ENCODE measurements at places on chromosomes 11 and 22.

DNA sequence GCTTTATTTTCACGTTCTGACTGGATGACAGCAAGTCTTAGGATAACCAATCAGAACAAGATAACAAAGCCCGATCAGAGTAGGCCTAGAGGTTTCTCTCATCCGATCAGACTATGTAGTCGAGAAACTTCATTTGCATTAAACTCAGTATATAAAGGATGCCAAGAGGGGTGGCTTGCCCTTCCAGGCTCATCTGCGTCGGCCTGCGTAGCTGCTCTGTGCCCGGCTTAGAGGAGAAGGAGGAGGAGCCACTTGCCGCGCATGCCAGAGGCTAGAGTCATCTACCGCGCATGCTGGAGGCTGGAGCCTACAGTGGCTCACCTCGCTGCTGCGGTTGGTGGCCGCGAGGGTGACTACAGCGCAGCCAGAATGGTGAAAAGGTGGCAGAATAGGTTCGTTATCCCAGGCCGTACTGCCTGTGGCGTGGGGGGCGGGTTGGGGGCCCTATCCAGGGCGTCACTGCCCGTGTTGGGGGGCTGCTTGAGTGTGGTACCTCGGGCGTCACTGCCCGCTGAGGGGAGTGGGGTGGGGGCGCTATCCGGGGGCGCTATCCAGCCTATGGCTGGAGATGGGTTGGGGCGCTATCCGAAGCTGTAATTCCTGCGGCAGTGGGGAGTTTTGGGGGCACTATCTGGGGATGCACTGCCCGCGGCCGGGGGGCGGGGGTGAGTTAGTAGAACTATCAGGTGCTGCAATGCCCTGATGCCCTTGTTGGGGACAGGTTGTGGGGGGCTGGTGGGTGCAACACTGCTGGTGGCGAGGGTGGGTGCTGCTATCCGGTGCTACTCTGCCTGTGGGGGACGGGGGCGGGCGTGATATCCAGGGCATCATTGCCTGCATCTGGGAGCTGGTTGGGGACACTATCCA is at the start of gene RFPL2:
RFPL2 (minus strand) TSS at position 218 of the 867 bp plus-strand sequence. CDS start 2,622 bp downstream, outside the sequence.
- no peak for DNase-seq

- DNase-seq = no peak
Measured at GRCh38 chr11:66281776-66282467, 3.9 kb downstream of the CNIH2 start.

GRCh38 chr11:118884875-118885274 is 1.2 kb downstream of the CXCR5 start:
- no peak for DNase-seq

- DNase-seq = no peak
Measured at GRCh38 chr22:37911697-37912096, 5.6 kb downstream of the MICALL1 start.

DNA sequence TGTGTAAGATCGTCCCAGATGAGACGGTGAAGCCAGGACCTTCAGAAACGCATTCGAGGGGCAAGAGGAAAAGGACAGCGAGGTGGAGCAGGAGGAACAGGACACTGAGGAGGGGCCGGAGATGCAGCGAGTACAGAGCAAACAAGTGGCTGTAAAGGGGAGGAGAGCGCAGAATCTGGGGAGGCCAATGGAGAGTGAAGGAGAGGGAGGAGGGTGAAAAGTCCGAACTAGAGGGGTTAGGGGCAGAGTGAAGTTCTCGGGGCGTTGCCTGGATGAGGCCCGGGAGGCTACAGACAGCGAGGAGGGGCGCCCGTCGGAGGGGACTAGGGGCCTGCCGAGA is 8.8 kb upstream of the PPIL2 start:
- DNase-seq = no peak

GRCh38 chr22:36155702-36156101 is 4.9 kb downstream of the APOL3 start:
- no peak for DNase-seq

DNA sequence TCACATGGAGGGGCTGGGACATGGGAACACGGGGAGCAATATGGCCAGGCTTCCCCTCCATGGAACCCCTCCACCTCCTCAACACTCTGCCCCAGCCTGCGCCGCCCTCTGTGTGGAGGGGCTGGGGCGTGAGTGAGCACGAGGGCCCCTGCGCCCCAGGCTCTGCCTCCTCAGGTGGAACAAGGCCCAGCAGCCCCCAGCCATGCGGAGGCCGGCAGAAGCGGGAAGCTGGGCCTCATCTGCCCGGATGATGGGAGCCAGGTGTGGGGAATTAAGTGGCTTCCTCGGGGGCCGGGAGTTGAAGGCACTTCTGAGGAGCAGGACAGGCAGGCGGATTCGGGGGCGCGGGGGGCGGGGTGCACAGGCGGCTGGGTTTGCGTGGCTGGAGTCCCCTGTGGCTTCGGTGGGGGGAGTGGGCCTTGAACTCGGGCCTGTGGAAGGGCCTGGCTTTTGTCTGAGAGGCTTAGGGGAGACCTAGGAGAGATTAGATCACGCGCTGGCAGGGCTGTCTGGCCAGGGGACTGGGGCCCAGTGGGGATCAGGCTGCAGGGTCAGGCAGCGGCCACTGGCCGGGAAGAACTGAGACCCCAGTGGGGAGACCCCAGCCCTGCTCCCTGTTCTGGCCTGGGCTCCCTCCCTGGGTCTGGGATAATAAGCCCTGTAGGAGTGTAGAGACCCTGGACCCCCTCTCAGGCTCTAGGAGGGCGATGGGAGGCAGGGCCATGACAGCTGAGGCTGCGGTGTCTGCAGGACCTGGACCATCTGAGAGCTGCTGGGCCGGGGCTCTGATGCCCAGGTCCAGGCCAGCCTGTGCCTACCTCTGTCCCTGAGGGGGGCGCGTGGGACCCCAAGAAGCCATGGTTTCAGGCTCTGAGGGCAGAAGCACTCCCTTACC is 13.3 kb downstream of the PRR33 start:
- no peak for DNase-seq

GRCh38 chr11:6667733-6668374 is 12.2 kb upstream of the DCHS1 start:
- DNase-seq = no peak

GRCh38 chr11:12007230-12007593 is 1.2 kb downstream of the DKK3 start:
- DNase-seq = no peak

GRCh38 chr11:20403059-20403458 is 15.5 kb downstream of the PRMT3 start:
- no peak for DNase-seq
